Dorsolateral prefrontal cortex (tissue), 122 donors: ENCODE measurements at places on chromosomes 2 and 18.

DNA sequence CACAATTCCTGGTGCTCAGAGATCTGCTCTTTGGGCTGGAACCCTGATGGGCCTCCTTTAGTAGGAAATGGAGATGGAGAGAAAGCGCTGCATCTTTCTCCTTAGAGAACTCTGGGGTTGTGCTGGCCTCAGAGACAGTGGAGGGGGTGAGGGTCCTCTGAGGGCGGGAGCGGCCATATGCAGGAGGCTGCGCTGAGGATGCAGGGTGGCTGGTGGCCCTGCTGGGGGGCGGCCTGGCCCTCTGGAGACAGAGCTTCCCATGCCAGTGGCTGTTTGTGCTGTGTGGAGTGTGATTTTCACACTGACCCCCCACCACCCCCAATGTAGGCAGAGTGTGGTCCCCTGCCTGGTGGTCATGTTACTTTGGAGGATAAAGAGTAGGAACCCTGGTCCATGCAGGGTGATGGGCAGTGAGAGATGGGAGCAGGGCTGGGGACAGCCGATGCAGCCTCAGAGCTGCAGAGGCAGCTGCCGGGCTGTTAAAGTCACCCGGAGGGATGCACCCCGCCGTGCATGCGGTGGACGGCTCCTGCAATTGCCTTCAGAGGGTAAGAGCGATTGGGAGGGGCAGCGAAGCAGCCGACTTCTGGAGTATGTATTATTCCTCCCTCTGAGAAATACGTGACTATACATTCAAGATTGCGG lies 194.6 kb downstream of the FAM210A start:
- DNase-seq = no peak

DNA sequence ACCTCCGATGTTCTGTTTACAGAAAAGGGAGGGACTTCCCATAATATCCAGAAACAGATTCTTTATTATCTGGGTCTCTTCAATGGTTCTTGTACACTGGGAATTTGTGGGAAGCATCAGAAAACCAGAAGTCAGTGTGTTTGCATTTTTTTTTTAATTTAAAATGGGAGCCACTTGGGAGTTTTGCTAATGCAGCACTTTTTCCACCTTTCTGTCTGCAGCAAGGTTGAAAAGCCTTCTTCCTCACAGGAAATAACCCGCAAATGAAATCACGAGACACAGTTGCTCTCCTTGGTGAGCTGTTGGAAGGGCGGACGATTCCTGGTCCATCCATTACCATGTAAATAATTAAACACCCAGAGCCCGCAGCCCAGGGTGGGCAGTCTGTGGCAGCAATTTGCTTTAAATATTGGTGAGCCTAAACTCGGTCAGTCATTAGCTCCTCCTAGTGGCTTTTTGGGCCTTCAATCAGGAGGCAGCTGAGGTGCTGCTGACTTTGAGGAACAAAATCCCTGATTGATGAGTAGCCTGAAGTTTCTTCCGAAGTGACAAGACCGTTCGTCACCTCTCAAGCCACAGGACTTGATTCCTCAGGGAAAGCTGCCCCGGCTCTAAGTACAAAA lies 471.5 kb downstream of the EPHA4 start:
- no peak for DNase-seq

DNA sequence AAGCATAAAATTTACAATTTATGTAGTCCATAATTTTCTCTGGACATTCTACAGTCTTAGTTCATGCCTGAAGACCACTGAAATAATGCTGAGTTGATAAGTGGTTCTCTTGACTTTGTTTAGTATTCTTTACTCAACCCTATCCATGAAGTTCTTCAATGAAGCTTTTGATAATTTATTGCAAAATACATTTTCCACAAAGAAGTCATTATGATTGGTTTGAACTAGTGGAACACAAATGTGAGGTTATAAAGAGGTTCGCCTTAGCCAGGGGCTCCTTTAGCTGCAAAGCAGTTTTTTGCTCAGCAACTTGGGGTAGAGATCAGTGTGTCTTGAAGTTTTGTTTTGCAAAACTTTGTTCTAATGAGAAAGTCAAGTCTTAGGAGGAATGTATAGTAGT lies 5.9 kb downstream of the BCL2L11 start:
- no peak for DNase-seq

DNA sequence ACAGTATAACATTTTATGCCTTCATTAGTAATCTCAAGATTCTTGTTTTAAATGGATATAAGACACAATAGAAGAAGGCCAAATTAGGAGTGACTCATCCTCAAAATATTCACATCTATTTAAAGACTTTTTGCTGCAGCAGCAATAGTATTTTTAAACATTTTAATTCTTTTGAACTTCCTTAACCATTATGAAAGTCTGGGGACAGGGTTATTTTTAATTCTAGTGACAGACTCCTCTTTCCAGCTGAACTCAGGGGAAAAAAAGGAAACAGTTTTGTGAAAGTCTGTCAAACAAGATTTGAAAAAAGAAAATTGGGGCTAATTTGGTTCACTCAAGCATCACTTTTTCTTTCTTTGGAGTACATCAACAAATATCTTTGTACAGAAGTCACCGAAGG lies 541.8 kb downstream of the NUP35 start:
- no peak for DNase-seq

DNA sequence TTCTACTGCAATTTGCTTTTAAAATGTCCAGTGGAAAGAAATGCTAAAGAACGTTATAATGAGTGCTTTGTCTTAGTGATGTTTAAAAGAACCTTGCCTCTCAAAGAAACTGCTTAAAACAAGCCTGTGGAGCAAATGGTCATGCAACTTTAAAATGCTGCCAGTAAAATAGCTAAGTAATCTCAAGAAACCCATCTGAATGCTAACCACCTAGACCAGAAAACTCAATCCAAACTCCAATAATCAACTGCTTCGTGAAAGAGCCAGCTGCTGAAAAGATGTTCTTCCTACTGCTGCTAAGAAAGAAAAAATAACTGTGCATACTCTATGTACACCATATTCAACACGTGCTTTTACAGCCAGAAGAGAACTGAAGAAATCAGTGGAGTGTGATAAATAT lies 145.6 kb downstream of the PDE1A start:
- DNase-seq = no peak

GRCh38 chr2:174195253-174195652 lies 53.1 kb downstream of the OLA1 start:
- no peak for DNase-seq

DNA sequence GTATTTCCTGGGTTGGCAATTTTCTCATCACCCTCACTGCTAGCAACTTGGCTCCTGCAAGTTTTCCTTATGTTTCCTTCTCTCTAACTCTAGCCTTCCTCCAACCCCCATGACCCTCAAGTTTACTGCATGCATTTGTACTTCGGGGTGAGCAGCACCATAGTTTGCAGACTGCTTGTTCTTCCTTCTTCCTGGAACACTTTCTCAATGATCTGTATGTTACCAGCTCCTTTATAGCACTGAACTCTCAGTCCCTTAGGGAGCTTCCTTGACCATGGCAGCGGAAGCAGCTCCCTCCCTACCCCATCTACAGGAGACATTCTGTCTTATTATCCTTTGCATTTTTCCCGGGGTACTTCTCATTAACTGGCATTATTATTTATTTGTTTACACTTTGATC lies 1089.5 kb upstream of the GYPC start:
- DNase-seq = no peak

DNA sequence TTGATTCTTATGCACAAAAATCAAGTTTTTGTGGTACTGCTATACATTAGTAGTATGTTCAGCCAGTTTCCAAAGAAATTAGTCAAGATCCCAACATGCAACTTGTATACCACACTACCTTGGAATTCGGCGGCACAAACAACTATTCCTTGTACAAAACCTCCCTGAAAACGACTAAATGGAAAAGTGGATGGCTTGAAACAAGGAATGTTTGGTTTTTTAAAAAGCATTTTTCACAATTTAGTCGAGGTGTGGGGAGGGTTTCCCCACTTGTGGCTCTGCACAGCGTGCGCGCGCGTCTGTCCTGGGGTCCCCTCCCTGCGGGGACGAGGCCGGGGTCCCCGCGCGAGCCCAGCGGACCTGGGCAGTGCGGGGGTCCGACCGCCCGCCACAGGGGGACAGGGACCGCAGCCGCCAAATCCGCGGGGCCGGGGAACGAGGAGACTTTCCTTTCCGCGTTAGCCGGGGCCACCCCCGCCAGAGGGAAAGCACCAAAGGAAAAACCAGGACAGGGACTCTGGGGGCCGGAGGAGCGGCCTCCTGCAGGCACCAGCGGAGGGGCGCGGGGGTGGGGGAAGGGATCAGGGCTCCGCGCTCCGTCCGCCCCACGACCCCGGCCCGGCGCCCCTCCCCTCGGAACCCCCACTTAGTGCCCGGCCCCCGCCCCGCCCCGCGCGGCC lies 534 bp upstream of the SOCS6 start:
- no peak for DNase-seq

GRCh38 chr18:35024196-35024595 lies 17.0 kb upstream of the MAPRE2 start:
- no peak for DNase-seq

DNA sequence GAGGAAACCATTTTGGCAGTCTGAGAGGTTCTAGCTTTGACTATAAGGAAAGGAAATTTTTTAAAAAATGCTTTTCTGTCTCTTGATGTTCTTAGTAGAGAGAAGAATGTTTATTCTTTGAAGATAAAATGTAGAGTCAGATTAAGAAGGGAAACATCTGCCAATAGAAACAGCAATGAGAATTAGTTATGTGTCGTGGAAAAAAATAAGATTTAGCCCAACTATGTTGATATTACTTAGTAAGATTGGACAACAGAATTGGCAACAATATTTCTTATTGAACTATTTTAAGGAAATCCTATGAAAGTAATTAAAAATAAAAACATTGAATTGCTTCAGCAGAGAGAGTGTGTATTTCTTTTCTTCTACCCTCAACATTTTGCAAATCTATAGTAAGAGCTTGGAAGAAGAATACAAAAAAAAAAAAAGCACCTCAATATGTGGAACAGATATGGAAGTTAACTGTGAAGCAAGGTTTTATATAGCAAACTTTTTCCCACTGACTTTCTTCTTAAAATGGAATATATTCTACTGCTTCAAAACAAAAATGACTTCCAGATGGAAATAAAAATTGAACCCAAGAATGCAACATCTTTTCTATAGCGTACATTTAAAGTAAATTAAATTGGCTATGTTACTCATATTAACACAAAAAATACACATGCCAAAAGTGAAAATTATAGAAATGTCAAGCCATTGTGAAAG lies 177.9 kb downstream of the FAM124B start:
- no peak for DNase-seq

DNA sequence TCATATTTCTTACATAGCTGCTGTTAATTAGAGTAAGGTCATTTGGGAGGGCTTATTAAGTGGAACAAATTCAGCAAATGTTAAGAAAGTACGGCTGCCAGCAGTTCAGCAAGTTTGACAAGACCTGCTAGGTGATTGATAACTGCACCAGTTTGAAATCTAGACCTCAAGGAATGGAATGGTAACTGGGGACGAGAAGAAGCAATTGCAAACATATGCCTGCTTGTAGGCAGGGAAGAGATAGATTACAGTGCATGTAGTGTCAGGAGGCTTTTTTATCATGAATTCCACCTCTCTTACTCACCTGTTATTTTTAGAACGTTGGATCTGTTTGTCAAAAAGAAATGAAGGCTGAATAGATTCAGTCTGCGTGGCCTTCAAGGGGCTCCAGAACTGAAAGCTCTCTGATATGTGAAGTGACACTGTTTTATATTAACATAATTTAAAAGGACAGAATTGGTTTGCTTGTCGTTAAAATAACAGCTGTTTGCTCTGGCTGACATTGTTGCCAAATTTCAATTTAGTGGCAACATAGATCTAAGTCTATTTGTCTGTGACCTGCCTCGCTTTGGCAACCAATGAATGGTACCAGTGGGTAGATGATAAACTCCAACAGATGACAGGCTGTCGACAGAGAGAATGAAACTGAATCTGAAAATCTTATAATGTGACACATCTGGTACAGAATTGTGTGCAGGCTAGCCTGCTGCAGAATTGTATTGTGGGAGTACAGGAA lies 199.3 kb downstream of the ZNF407 start:
- DNase-seq = no peak

GRCh38 chr2:128536925-128537620 lies 218.4 kb upstream of the HS6ST1 start:
- no peak for DNase-seq
